Stimulated activated CD8-positive, alpha-beta memory T cell treated with anti-CD3 and anti-CD28 coated beads, Interleukin-15, amount 100 ng/mL, for 1 hour (primary cell): ENCODE measurements at places on chromosomes 12 and 14.

- no peak for DNase-seq
Observed at GRCh38 chr14:78319406-78319805, 149.2 kb downstream of the NRXN3 start.

- DNase-seq: no peak
Observed at GRCh38 chr14:93029911-93030508, 85.7 kb downstream of the ITPK1 start.

DNA sequence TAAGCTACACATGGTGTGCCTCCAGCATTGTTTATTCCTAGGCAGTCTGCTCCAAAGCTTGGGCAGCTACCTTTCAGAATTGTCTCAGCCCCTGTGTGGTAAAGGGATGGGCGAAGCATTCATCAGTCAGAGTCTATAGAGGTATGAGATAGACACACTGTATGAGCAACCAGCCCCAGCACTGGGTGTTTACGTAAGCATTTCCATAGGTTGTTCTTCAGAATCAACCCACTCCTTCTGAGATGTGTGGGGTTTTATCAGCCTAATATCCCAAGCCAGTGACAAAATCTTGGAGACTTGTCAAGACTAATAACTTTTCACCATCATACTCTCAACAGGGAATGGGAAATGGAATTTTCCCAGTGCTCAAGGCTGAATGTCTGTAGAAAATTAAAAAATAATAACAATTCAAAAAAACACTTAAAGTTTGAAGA, 98.2 kb downstream of the BTG1 start:
- no peak for DNase-seq

- no peak for DNase-seq
Observed at GRCh38 chr14:92425101-92425500, 88.5 kb upstream of the RIN3 start.

DNA sequence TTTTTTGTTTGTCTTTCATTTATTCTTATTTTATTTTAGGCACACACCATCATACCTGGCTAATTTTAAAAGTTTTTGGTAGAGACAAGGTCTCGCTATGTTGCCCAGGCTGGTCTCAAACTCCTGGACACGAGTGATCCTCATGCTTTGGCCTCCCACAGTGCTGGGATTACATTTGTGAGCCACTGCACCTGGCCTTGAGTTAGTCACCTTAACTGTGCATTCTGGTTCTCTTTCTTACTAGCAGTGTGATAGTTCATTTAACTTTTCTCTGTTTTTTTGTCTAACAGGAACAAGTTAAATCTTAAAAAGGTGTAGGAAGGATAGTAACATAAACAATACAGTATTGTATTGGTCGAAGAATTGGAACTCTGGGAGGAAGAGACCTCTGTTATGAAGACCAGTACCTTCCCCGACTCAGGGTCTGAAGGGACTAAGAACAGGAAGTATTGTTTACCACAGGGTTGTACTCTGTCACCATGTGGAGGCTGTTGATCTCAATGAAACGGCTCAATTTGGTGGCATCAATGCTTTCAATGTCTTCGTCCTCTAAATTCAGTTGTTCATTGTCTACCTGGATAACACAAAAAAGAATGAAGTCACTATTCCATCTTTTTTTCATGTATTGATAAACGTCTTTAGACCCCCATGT, 17.7 kb downstream of the ERP27 start:
- no peak for DNase-seq

DNA sequence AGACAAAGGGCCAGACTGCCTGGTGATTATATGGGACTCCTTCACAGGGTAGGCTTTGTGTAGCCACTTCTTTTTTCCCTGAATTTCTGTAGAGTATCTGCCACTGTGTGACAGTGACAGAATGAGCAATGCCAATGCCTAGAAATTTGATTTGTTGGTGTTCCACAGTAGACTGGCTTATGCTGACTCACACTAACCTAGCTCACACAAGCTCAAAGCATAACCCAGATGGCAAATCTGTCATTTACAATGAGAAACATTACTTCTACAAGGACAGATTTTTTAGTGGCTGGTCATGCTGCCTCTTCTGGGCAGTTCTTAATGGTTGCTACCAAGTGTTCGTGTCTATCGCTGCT, 15.9 kb downstream of the CFAP251 start:
- DNase-seq: no peak

DNA sequence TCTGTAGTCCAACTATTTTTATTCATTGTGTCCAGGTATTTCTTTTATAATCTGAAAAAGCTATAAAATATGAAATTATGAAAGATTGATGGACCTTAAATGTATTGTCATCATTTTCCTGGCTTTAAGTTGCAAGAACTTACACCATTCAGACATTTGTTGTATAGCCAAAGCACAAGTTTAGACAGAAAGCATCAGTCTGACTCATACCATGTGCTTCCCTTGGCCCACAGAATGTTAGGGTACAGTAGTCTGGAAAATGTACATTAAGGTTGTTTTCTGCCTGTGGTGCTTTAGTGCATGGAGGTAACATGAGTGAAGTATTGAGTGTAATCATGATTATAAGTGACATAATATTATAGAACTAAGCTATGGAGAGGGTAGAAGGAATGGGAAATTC, 1002.5 kb downstream of the BCL11B start:
- DNase-seq: no peak

- DNase-seq: no peak
Observed at GRCh38 chr12:2696136-2696535, 98.6 kb upstream of the FKBP4 start.

- no peak for DNase-seq
Observed at GRCh38 chr12:57261428-57261865, 10.5 kb upstream of the STAC3 start.

GRCh38 chr12:6314776-6315175, 4.3 kb downstream of the PLEKHG6 start:
- DNase-seq: no peak

DNA sequence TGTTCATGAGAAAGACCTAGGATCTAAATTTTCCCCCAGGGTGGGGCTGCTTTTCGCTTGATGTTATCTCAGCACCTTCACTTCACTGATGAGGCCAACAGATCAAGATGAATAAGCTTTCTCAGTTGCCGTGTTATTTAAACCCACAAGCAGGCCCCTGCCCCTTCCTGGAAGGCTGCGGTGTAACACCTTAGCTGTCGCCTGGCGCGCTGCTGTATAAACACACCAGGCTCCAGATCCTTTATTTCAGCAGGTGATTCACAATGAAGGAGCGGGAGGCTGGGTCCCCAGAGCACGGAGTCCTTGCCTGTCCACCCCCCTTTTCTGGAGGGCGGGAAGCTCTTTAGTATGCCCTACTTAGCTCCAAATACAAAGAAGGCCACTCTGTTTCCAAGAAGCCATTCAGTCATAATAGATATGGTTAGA, 515.4 kb downstream of the FUT8 start:
- DNase-seq: peak; percentile 43

DNA sequence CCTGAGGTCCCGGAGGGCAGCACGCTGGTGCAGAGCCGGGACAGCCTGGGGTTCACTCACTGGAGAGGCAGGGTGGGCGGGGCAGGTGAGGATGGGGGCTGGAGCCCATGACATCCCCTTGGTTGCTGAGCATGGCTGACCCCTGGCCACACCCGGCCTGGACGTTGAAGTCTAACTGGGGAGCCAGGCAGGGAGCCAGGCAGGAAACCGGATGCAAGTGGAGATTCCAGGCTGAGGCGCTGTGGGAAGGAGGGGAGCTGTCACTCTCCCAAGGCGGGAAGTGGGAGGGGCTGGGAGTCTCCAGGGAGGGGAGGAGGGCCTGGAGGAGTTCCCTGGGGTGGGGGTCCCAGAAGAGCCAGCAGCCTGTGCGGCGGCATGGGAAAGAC, 7.7 kb upstream of the INF2 start:
- DNase-seq: no peak

DNA sequence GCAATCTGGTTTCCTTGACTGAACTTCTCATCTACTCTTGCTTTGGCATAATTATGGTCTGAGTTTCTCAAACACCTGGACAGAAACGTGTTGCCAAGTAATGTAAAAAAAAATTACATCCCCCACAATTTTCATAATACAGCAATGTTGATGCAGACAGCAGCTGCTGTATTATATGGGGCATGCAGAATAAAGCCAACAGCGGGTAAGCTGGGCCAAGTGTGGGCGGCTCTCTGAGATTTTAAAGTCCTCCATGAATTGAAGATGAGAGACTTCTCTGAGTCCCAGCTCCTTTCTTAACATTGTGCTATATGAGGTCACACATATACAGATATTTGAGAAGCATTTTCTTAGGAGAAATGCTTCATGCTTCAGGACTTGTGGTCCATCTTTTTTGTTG, 881.2 kb downstream of the GALC start:
- DNase-seq: no peak

GRCh38 chr12:121048442-121048841, 9.4 kb upstream of the OASL start:
- no peak for DNase-seq

DNA sequence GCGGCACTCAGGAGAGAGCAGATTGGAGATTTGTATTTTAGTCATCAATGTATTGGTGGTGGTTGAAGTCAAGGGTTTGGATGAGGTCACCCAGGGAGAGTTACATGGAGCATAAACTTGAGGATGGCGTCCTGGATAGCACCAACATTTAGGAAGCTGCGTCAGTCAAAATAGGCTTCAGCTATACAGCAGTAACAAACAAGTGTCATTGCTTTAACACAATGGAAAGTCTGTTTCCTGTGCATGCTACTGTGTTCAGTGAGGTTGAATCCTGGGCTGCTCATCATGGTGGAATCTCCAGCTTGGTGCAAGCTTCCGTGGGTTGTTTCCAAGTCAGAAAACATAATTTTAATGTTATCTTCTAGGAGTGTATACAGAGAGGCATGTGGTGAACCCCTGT, 180.4 kb downstream of the CFAP54 start:
- DNase-seq: no peak

GRCh38 chr14:95559203-95559602, 24.4 kb downstream of the GLRX5 start:
- DNase-seq: no peak

DNA sequence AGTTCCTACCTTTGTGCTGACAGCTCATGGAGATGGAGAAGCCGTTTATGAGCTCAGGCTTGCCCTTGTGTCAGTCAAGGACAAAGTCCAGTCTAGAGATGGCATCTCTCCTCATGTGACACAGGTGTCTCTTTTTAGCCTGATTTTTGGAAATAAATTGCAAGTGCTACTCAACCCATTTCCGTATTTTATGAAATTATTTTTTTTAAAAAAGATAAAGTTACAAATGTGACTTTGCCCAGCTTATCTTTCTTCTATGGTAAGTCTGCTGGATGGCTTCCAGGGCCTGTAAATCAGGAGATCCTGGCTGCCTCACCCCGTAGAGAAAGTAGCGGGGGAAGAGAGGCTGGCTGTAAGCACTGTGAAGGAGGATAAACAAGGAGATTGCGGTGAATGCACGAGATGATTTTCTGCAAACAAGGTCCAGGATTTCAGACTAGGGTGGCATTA, 169.7 kb downstream of the MYRFL start:
- DNase-seq: no peak

- DNase-seq: no peak
Observed at GRCh38 chr14:83470466-83470865, 1936.8 kb upstream of the SEL1L start.

DNA sequence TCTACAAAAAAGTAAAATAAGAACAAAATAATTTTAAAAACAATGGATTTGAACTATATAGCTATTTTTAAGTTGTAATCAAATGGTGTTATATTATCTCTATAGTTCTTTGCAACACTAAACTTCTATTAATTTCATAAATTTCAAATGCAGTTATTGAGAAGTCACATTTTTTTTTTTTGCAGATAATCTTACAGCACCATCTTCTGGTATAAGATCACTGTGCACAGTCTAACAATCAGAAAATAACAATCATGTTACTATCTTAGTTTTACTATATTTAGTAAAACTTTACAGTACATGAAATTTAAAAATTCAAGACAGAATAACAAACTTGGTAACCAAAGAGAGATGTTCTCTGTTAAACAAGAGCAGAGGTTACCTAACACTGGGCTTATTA, 40.6 kb downstream of the GXYLT1 start:
- no peak for DNase-seq

- no peak for DNase-seq
Observed at GRCh38 chr12:51185171-51185717, 12.3 kb upstream of the TFCP2 start.

DNA sequence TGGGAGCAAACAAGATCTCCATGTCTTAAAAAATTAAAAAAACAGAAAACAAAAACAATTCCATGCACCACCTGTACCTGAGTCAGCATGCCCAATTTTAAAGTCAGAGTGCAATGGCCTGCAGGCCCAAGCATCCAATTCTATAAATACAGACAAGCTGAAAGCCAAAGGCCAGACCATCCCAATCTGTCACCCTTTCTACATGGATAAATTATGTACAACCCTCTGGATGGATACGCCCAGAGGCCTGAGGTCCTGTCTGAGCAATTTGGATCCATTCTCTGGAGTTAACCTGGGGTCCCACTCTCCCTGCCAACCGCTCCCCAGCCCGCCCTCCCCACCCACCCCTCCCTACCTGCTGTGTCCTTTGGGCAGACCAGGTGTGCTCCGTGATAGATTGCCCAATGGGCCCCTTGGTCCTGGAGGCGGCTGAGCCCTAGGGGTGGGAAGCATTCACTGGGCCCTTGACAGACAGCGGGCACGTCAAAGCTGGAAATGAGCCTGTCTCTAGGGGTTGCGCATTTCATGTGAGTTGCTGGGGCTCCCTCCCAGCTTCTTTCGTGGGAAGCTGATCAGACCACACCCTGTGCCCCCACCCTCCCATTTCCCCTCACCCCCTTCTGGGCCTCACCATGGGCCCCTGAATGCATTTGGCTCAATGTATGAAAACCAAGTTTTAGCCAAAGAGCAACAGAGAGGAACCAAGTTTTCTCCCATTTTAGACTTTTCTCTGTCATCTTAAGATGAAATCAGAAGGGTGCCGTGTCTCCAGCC, 171.3 kb downstream of the BCL11B start:
- DNase-seq: no peak

- DNase-seq: no peak
Observed at GRCh38 chr12:66269142-66269541, 33.2 kb upstream of the HELB start.

DNA sequence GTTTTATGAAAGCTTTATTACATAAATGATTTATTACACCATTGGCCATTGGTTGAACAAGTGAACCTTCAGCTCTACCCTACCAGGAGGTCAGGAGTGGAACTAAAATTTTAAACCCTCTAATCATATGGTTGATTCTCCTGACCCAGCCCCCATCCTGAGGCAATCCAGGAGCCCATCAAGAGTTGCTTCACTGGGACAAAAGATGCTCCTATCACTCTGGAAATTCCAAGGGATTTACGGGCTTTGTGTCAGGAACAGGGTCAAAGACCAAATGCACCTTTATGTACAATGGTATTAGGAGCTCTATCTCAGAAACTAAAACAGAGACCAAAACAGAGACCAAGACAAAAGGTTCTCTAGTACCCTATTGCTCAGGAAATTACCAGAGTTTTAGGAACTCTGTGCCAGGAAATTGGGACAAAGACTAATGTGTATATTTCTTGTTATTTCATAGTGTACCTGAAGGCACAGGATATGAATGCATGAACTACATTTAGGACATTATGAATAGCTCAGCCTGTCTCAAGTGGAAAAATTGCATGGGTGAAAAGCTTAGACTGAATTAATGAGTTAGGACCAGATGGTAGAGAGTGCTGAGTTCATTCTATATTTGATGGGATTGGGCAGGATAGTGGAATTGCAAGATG, 171.7 kb upstream of the FLRT2 start:
- DNase-seq: no peak
